H4 (cell line): ENCODE measurements at places on chromosomes 3 and 15. TPM values are rescaled to one million over a fixed set of nuclear protein-coding genes. Genes with fewer than 3 reads are reported as not detected.

PPM1L gene
- 1.2 and 1.6 TPM in 2 replicates for total RNA-seq

CACNA2D3 gene
- total RNA-seq = 3.8 and 4.3 TPM in 2 replicates

C2CD4A gene
- not detected in 2 replicates for total RNA-seq

GDPGP1 gene
- 3.1 and 3.6 TPM in 2 replicates for total RNA-seq

DPPA4 gene
- 0.04 TPM in 1 of 2 replicates, not detected in the other for total RNA-seq

PARP15 gene
- not detected in 2 replicates for total RNA-seq

TRH gene
- total RNA-seq = not detected in 2 replicates

HRG gene
- total RNA-seq = not detected in 2 replicates

CYP19A1 gene
- 0.90 and 4.8 TPM in 2 replicates for total RNA-seq

C3orf22 gene
- total RNA-seq = not detected in 2 replicates

ZNF662 gene
- total RNA-seq = 0.06 TPM in 1 of 2 replicates, not detected in the other

SPESP1 gene
- not detected in 2 replicates for total RNA-seq

SCN11A gene
- total RNA-seq = not detected in 2 replicates

TP53BP1 gene
- total RNA-seq = 32.4 and 32.7 TPM in 2 replicates

TRIM69 gene
- total RNA-seq = 21.0 and 24.7 TPM in 2 replicates

C3orf62 gene
- 0.16 and 0.97 TPM in 2 replicates for total RNA-seq

RAD51 gene
- 8.5 and 13.5 TPM in 2 replicates for total RNA-seq

BTBD1 gene
- total RNA-seq = 44.4 and 51.6 TPM in 2 replicates

ARRDC4 gene
- total RNA-seq = 6.3 and 6.9 TPM in 2 replicates

DUOX2 gene
- 0.04 TPM in 1 of 2 replicates, not detected in the other for total RNA-seq

GOLGA8T gene
- not detected in 2 replicates for total RNA-seq

BRK1 gene
- 121 and 179 TPM in 2 replicates for total RNA-seq

CYFIP1 gene
- total RNA-seq = 38.4 and 39.3 TPM in 2 replicates

RFT1 gene
- total RNA-seq = 6.2 and 16.5 TPM in 2 replicates

DISP2 gene
- total RNA-seq = 0.14 and 0.27 TPM in 2 replicates

SLC28A2 gene
- not detected in 2 replicates for total RNA-seq

CYP1A1 gene
- total RNA-seq = 0.33 and 2.3 TPM in 2 replicates

UROC1 gene
- total RNA-seq = not detected in 2 replicates
